Mammary epithelial cell (primary cell): ENCODE measurements at places on chromosomes 3 and 15. TPM values are rescaled to one million over a fixed set of nuclear protein-coding genes. Genes with fewer than 3 reads are reported as not detected.

GRCh38 chr3:125035217-125035616 lies 20.6 kb downstream of the HEG1 start:
- no peak for DNase-seq

Gene TMEM40
- total RNA-seq: 224 and 246 TPM in 2 replicates

Gene CHAC1
- total RNA-seq: 127 TPM

Gene SNURF
- total RNA-seq: 13.7 TPM
